ENCODE measurements at places on chromosomes 7 and 10. TPM values are rescaled to one million over a fixed set of nuclear protein-coding genes. Genes with fewer than 3 reads are reported as not detected.
A peak's percentile ranks its signal among the peaks of the same experiment; 100 is the strongest.

GRCh38 chr10:71443676-71444075 lies 47.0 kb downstream of the CDH23 start:
- H3K4me3 ChIP-seq: no peak overlapping the region
- no peak overlapping the region for H3K27ac ChIP-seq
- no peaks in the 10 kb centered on the region for H3K4me1 ChIP-seq
- no peaks in the 10 kb centered on the region for H3K27me3 ChIP-seq

The PNLIPRP1 gene
- not detected for total RNA-seq

- H3K36me3 ChIP-seq: no peaks in the 10 kb centered on the region
- DNase-seq: no peak
- no peaks in the 10 kb centered on the region for H3K27me3 ChIP-seq
- H3K4me3 ChIP-seq: no peak overlapping the region
Observed at GRCh38 chr10:36211856-36212255, 569.8 kb upstream of the FZD8 start.

GRCh38 chr10:80041162-80041561 lies 37.3 kb upstream of the TMEM254 start:
- no peak overlapping the region for H3K27ac ChIP-seq
- H3K4me1 ChIP-seq: no peaks in the 10 kb centered on the region
- no peaks in the 10 kb centered on the region for H3K36me3 ChIP-seq
- H3K4me3 ChIP-seq: no peak overlapping the region

DNA sequence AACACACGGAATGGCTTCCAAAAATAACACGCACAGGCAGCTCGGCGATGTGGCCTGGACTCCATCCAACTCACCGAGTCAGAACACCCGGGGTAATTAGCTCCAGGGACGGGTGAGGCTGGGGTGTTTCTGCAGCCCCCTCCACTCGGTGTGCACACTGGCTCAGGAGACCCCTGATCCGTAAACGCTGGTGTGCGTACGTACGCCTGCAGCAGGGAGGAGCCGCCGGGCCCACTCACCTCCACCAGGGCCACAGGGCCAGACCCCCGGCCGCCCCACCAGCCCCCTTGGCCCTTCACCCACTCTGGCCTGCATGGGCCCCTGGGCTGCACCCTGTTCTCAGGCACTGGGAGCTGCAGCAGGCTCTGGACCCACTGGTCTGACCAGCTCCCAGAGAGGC lies 22.4 kb upstream of the UTF1 start:
- no peaks in the 10 kb centered on the region for H3K36me3 ChIP-seq
- H3K27ac ChIP-seq: no peak overlapping the region
- no peaks in the 10 kb centered on the region for H3K27me3 ChIP-seq
- no peak overlapping the region for H3K4me3 ChIP-seq

- no peaks in the 10 kb centered on the region for H3K36me3 ChIP-seq
- peaks cover 14% of the 10 kb centered on the region for H3K4me1 ChIP-seq
- H3K27me3 ChIP-seq: no peaks in the 10 kb centered on the region
- DNase-seq: no peak
Observed at GRCh38 chr7:28165961-28166955, 14.3 kb downstream of the JAZF1 start.

The CCDC3 gene
- 1.00 TPM for total RNA-seq

DNA sequence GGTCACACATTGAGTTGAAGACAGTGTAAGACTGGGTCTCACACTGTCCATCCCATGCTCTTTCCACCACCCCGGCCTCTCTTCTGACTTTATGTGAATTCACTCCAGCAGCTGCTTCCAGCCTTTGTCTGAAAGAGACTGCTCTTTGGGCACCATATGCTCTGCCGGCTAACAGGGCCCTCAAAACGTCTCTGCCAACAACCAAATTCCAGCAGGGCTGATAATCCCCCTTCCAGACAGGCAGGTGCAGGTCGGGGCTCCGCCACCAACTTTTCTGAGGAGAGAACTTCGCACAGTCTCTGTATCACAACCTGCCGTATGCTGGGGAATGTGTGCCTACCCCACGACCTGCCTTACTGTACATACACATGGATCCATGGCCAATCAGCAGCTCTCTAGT lies 64.3 kb downstream of the PLXNA4 start:
- no peaks in the 10 kb centered on the region for H3K4me1 ChIP-seq
- no peak overlapping the region for H3K4me3 ChIP-seq
- H3K36me3 ChIP-seq: no peaks in the 10 kb centered on the region

DNA sequence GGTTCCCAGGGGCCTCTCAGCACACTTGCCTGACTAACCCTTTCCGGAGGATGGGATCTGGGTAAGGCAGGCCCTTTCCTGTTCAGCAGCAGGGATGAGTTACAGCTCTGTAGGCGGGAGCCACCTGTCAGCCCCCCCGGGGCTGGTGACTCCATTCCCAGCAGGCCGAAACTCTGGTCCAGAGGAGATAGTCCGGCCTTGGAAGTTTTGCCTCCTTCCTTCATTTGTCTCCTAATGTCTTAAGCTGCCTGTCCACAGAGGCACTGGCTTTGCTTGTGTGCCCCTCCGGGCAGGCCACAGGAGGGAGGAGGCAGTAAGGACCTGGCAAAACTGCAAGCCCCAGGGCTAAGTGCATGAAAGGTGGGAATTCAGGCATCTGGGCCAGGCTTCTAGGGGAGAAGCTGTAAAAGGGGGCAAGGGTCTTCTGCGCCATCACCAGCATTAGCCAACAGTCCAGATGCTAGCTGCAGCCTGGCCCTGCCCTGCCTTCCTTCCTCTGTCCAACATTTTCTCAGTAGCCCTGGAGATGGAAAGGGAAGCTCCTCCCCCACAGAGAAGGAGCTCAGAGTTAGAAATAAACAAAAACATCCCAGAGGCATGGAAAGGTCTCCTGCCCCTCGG lies 1.2 kb downstream of the ADIRF start:
- H3K4me3 ChIP-seq: no peak overlapping the region
- H3K36me3 ChIP-seq: no peaks in the 10 kb centered on the region
- H3K27ac ChIP-seq: peak overlapping the region; percentile 95
- no peaks in the 10 kb centered on the region for H3K27me3 ChIP-seq
- DNase-seq: no peak

The GPNMB gene
- total RNA-seq: 25.8 TPM

The BMPER gene
- 2.5 TPM for total RNA-seq

The PLAC9 gene
- 1.7 TPM for total RNA-seq

The DNAJB6 gene
- total RNA-seq: 87.6 TPM

GRCh38 chr10:43130770-43131171 lies 7.5 kb upstream of the CSGALNACT2 start:
- H3K36me3 ChIP-seq: no peaks in the 10 kb centered on the region
- no peak for DNase-seq
- no peaks in the 10 kb centered on the region for H3K27me3 ChIP-seq

- DNase-seq: no peak
- peaks cover 4% of the 10 kb centered on the region for H3K36me3 ChIP-seq
- H3K27me3 ChIP-seq: no peaks in the 10 kb centered on the region
- H3K4me3 ChIP-seq: peak overlapping the region; percentile 52
Observed at GRCh38 chr7:118183428-118183785, 557 bp upstream of the LSM8 start.

The URGCP gene
- total RNA-seq: 54.5 TPM

- no peaks in the 10 kb centered on the region for H3K4me1 ChIP-seq
- H3K36me3 ChIP-seq: no peaks in the 10 kb centered on the region
- no peak for DNase-seq
- no peak overlapping the region for H3K27ac ChIP-seq
- no peak overlapping the region for H3K4me3 ChIP-seq
- H3K27me3 ChIP-seq: no peaks in the 10 kb centered on the region
Observed at GRCh38 chr7:50863053-50863452, 80.4 kb upstream of the GRB10 start.

GRCh38 chr7:137328373-137329120 lies 15.0 kb downstream of the PTN start:
- H3K27ac ChIP-seq: no peak overlapping the region
- H3K4me1 ChIP-seq: no peaks in the 10 kb centered on the region

GRCh38 chr10:46555713-46556514 lies 544 bp downstream of the GPRIN2 start:
- peaks cover 44% of the 10 kb centered on the region for H3K27me3 ChIP-seq
- peaks cover 3% of the 10 kb centered on the region for H3K4me1 ChIP-seq
- no peaks in the 10 kb centered on the region for H3K36me3 ChIP-seq
- H3K4me3 ChIP-seq: peak overlapping the region; percentile 52

The SLC16A9 gene
- total RNA-seq: 16.5 TPM
